ENCODE measurements at places on chromosomes 3 and 15.
A peak's percentile ranks its signal among the peaks of the same experiment; 100 is the strongest.

DNA sequence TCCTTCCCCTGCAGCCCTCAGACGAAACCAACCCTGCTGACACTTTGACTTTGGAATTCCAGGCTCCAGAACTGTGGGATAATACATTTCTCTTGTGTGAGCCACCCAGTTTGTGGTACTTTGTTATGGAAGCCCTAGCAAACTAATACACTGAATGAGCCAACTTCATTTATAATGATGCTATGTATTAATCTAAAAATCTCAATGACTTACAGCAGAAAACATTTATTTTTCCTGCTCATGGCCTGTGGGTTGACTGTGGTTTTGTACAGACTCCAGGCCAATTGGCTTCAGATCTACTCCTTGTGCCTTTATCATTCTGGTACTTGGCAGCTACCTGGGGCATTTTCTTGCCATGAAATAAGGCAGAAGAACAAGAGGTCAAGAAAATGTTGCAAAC is 152.4 kb downstream of the EBLN2 start:
- peak; percentile 15 for DNase-seq

DNA sequence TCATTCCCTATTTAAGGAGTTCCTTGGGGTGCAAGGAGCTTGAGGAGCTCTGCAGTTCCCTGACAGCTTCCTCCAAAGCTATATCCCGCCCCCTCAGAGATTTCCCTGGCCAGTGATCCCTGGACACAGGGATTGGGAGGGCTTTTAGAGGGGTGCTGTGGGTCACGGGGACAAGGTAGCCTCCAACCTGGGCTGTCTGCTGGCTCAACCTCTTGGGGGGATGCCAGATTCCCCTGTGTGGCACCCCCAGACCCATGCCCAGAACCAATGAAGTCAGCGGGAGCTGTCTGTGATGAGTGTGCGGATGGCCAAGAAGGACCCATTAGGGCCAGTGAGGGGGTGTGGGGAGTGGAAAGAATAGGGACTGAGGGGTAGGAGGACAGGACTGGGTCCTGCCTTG is 21.0 kb upstream of the ATP2B2 start:
- DNase-seq = no peak

DNA sequence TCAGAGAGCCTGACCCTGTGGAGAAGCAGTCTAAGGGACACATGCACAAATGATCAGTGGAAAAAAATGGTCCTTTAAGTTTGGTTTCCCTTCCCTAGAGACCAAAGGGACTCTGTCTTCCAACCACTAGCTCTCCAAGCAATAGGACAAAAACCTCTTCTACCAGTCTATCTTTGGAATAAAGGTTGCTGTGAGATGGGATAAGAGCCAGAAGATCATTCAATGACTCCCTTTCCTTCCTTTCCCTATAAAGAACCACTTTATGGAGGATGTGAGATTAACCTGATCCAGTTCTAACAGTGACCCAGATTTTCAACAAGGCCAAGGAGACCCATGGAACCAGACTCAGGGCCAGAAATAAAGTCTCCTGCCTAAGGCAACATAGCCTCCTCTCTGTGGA is 74.8 kb downstream of the DHX30 start:
- DNase-seq = no peak

DNA sequence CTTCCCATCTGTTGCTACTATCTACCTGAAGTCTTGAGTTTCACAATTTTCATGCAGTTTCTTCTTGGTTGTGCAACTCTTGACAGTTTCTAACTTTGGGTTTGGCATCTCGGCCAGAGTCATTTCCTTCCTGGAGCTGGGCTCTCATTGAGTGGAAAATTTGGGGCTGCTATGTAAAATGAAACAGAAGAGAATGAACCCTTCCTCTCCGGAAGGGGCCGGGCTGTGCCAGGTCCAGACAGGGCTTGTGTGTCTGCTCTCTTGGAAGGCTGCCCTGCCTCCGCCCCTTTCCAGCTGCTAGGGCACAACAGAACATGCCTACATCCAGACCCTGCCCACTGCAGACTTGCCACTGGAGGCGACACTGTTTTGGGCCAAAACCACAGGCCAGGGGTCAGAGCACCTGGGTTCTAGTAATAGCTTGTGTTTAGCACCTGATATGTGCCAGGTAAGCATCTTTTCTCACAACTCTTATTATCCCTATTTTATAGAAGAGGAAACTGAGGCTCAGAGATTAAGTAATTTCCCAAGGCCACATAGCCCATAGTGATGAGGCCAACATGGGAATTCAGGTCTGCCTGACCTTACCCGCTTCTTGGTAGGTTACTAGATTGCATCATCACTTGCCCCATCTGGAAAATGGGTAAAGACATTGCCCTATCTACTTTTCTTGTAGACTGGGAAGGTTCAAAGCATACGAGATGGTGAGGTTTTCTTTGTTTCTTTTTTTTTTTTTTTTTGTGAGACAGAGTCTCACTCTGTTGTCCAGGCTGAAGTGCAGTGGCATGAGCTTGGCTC is 25.0 kb downstream of the IRAK2 start:
- DNase-seq = peak; percentile 93

- no peak for DNase-seq
Measured at GRCh38 chr3:124823648-124824047, 63.5 kb downstream of the ITGB5 start.

GRCh38 chr3:26246901-26247300 is 375.7 kb upstream of the LRRC3B start:
- no peak for DNase-seq

- no peak for DNase-seq
Measured at GRCh38 chr3:44464509-44464908, 13.0 kb downstream of the ZNF445 start.

DNA sequence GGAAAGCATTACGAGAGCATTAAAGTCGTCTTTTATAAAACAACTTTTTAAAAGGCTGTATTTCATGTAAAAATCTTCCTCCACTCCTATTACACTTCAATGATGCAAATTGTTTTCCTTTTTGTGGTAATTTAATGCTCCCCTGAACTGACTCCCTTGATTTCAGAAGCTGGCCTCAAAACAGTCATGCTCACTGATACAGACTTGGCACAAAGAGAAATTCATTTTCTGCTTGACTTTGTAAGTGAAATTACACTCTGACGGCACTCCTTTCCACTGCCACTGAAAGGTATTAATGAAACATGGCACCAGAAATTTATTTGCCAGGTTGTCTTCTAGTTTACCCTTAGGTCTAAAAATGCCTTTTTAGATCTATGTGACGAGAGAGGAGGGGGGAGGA is 215.5 kb downstream of the LRRC3B start:
- DNase-seq = no peak

- DNase-seq = peak; percentile 37
Measured at GRCh38 chr3:100536093-100536492, 43.7 kb downstream of the TMEM45A start.

- DNase-seq = peak; percentile 14
Measured at GRCh38 chr3:184129012-184129411, 6.1 kb upstream of the EIF2B5 start.

DNA sequence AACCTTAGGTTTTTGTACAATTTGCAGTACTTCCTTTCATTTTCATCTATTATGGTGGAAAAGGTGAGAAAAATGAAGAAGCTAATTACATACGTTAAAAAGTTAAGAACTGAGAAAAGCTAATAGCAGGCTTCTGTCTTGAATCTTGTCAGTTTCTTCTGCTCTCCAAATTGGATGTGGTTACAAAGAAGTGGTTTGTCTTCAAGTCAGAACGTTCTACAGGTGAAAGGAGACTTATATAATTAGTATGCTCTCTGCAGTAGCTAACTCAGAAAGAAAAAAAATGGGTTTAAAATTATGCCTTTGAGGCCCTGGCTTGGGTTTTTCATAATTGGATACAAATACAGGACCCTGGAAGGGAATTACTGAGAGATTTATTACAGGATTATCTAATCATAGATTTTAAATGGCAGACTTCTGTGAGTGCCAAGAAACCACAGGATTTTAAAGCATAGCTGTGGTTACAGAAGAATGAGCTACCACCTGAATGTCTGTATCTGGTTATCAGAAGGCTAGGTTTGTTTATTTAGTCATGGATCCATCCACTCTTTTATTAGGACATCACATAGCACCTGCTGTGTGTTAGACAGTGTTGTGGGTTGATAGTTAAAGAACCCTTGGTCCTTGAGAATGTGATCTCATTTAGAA is 528.1 kb upstream of the MCTP2 start:
- no peak for DNase-seq

GRCh38 chr3:87949189-87949878 is 109.5 kb downstream of the CGGBP1 start:
- no peak for DNase-seq

DNA sequence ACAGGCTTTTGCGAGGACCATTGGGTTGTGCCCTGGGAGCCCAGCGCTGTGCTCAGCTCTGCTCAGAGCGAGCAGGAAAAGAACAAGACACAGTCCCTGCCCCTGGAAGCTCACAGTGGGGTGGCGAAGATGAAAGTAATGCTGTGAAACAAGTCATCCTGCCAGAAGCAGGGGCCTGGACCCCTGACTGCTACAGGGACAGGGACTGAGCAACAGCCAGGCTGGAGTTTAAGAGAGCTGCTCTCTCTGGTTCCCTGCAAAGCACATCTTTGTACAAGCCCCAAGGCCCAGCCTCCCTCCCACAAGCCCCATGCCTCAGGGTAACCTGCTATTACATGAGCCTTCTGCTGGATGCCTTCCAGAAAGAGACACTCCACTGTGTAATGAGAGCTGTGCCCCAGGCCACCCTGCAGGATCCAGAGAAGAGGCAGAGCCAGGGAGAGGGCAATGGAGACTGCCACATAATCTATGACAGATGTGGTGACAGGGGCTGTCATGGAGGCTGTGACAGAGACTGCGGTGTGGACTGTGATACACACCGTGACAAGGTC is 7.1 kb upstream of the HCN4 start:
- no peak for DNase-seq

- no peak for DNase-seq
Measured at GRCh38 chr3:28947751-28948150, 333.1 kb upstream of the RBMS3 start.

DNA sequence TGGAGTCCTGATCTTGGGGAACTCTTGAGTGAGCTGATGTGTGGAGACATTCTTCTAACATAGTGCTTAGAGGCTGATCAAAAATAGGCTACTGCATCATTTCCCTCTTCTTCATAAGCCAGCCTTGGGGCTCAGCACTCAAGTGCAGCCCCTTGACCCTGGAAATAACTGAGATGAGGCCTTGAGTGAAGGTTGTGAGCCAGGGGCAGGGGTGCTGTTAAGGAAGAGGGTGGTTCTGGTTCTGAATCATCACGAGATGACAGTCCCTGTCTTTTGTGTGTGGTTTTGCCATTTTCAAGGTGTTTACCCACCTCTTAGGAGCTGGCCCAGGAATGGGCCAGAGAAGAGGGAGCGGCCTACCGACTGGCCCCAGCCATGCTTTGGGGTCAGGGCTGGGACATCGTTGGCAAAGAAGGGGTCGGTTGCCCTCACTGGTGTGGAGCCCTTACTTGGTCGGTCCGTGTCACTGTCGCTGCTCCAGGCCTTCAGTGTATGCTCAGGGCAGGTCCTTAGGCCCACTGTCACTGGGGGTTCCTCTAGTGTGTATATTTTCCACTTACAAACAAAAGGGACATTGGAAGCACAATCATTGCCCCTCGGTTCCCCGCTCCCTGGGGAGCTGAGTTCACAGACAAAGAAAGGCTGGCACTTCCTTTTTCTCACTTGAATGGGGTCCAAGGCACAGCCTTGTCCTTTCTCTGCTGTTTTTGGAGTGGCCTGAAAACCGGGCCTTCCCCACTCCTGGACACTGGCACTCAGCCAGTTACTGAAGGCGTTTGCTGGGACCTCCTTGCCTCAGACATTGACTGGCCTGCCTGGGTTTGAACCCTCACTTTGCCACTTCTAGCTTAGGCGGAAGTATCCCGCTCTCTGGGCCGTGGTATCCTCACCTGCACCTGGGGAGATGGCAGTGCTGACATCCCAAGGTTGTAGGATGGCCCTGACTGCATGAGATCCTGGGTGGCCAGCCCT is 46.6 kb downstream of the SLC6A6 start:
- no peak for DNase-seq
